ENCODE measurements at places on chromosomes 5 and 9.
A peak's percentile ranks its signal among the peaks of the same experiment; 100 is the strongest.

GRCh38 chr9:28841775-28842174 lies 1268.5 kb upstream of the C9orf72 start:
- no peak for DNase-seq

DNA sequence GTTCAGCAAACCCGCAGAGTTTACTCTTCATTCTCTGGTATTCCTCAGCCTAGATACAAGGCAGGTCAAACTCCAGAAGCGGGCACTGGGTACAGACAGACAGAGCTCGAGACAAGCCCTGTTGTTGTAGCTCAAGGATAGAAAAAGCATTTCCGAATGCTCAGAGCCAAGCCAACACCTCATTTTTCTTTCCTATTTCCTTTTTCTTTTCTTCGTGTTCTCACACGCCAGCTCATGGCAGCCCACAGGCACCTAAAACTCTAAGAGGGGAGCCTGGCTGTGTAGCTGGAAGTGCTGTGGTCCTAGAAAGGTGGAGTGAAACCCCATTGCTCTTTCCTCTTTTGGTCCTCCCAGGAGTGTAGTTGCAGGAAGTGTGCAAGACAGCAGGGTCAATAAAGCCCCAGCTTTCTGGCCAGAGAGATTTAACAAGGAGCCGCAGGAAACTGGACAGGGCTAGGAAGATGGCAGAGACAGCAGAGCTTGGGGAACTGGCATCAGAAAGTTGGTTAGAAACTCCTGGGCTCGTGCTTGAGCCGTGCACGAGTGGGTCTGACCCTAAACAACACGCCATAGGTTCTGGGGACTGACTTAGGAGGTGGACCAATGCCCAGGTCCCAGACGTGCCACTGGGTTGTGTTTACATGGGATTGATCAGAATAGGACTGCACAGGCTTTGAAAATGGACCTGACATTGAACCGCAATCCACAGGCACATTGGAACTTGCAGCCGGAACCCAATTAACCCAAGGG lies 41.6 kb downstream of the ADAMTS2 start:
- DNase-seq = no peak

GRCh38 chr5:4023091-4023752 lies 427.6 kb downstream of the IRX1 start:
- DNase-seq = peak; percentile 18

DNA sequence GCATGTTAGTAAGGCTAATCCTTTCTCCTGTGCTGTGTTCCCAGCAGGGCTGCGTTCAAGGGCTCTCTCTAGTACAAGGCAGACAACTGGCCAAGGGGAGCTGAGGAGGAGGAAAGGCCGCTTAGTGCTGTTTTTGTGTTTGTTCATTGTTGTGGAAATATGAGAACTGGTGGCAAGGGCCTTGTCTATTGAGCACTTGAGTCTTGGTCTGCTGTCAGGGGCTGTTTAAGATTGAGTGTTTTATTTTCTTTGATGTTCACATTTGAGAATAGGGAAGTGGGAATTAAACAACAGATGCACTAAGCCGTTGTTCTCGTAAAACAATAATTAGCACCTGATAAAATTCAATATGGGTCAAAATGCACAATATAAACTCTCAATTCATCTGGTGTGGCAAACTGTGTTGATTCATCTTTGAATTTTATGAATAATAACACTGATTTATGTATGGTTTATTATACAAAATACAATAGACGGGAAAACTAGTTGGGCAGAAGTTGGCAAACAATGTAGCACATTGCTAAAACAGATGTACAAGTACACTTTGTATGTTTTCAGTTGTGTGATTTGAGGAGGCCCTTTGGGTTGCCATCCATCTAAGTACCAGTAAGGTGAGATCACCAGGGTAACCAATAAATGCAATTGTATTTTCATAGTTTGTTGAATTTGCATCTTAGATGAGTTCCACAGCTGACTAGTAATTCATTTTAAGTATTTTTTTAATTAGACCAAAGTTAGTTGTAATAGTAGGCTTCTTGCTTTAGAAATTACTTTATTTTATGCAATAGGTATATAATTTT lies 97.6 kb upstream of the GRHPR start:
- no peak for DNase-seq

DNA sequence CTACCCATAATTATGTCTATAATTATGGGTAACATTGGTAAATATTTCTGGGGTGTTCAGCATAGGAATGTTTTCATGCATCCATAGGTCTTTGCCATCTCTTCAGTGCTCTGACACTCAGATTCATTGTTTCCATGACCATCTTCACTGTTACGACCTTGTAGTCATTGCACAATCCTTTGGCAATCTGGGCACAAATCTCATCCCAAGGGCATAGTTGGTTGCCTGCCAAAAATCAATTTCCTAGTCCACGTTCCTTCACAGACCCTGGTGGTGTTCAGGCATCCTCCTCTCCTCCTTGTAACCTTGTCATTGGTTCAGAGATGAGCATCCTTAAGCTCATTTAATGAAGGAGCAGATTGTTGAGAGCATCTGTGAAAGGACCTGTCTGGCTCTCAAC lies 1400.7 kb downstream of the CDH12 start:
- no peak for DNase-seq

DNA sequence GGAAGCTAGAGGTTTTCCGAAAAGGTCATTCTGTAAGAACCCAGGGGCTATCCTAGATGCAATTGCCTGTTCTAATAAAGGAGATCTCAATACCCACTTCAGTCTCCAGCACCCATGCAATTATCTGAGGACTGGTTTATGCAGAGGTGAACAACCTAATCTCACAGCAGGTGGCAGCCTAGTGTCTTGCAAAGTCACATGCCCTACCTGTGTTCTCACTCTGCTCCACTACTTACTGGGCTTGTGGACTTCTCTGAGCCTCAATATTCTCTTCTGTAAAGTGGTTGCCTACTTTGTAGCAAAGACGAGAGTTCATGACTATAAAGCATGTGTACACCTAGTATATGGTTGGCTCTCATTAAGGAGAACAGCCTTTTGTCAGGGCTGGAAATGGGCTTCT lies 21.0 kb upstream of the ALDH1B1 start:
- no peak for DNase-seq

Measured in tibial nerve (tissue), 4 donors.